BJ (cell line): ENCODE measurements at places on chromosomes 5 and 9.

GRCh38 chr5:135711911-135712310, 122.6 kb upstream of the SLC25A48 start:
- DNase-seq, result no peak

DNA sequence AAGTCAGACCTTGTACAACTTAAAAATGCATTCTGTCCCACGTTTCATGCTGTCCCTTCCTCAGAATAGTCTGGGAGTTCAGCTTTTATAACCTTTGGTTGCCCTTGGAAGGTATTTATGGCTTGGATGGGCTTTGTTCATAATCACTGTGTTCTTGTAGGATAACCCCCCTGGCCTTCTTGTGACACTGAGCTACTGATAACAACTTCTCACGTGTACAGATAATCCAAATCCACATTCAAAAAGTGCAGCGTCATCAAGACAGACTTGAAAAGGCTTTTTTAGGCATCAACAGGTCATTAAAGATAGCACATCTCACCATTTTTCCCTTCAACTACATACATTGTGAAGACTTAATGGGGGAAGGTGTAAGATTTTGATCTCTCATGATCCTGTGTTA, 42.0 kb downstream of the SLC1A3 start:
- no peak for DNase-seq

GRCh38 chr5:58299256-58299655, 160.6 kb downstream of the PLK2 start:
- no peak for DNase-seq

GRCh38 chr9:89122949-89123348, 55.7 kb downstream of the SHC3 start:
- DNase-seq, result peak; percentile 52

GRCh38 chr5:164475339-164475977, 970.0 kb downstream of the MAT2B start:
- DNase-seq, result no peak

DNA sequence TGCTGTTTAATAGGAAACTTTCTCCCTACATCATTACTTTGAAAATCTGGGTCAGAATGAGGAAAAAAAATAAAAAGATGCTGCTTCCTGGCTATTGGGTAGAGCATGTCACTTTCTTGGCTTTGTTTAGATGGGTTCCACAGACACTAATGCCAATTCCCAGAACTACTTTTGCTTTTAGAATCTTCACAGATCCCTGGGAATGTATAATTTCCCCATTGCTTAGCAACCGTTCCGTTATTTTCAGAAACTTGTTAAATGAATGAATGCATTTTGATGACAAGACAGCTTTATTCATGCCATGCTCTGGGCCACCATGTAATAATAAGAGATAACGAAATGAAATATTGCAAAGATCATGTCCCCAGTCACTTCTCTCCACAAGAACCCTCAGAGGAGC, 126.5 kb upstream of the TRPC7 start:
- DNase-seq, result no peak

- DNase-seq, result no peak
Observed at GRCh38 chr9:69030851-69031645, 4.5 kb upstream of the FXN start.

DNA sequence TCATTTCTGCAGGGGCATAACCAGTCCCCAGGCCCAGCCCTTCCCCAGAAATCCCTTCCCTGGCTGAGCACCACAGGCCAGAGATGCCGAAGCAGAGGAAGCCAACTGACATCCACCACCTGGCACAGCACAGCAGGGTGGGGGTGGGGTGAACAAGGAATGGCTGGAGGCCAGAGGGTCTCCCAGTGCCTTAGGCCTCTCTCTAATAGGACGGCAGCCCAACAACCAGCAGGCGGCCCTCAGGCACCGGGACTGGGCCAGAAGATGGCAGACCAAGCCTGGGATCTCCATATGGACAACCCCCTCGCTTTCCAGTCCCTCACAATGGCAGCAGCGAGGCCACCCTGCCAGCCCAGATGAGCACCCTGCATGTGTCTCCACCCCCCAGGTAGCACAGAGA, 13.2 kb downstream of the PDLIM4 start:
- no peak for DNase-seq

DNA sequence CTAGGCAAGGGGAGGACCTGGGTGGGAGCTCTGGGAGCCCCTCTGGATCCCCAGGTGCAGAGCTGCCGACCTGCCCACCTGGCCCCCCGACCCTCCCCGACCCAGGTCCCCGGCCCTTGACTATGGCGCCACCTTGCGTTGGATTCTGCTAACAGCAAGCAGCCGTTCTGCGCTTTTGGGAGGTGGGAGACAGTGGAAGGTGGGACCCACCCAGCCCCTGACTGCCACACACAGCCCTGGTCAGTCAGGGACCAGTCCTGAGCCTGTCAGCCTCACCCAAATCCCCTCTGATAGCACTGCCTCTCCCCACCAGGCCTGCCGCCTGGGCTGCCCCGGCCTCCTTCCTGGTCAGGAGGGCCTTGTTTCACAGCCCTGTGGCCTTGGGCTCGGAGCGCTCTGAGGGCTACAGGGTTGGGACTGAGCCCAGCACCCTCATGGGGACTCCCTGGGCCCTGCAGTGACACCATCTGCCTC, 77.9 kb downstream of the HMCN2 start:
- no peak for DNase-seq

- DNase-seq, result peak; percentile 28
Observed at GRCh38 chr5:97231025-97231636, 48.1 kb upstream of the RIOK2 start.

DNA sequence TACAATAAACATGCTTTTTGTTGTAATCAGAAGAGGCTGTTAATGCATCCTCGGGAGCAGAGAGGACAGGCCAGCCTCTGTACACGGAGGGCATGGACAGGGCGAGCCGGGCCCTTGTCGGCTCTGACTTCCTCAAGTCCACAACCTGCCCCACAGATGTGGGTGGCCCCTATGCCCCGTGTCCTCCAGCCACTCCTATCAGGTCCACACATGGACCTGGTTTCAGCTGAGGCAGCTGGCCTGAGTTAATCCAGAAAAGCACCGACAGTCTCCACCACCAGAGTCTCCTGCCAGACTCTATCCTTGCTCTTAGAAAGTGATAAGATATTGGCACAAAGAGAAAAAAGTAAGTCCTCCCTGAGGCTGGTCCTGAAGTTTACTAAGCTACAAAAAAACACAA, 52.4 kb upstream of the PHYKPL start:
- no peak for DNase-seq

GRCh38 chr9:110809038-110809595, 140.5 kb downstream of the MUSK start:
- DNase-seq, result no peak

DNA sequence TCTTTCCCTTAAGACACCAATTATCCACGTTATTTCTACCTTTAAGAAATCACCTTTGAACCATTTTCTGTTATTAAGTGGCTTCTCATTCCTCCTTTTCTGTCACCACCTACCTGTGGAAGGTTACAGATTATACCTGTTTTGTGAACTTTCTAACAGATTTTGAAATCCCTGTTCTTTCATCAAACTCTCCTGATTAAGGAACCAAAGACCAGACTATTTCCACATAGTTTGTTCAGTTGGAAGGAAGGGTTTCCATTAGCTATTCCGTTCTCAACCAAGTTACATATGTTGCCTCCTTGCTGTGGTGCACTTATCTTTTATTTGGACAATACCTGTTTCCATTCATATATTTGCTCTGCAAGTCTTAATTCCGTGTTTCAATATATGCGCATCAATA, 343.6 kb downstream of the ADGRV1 start:
- no peak for DNase-seq

GRCh38 chr9:98712987-98713386, 4.3 kb upstream of the GABBR2 start:
- no peak for DNase-seq

GRCh38 chr5:80254767-80255430, 949 bp downstream of the SERINC5 start:
- no peak for DNase-seq

DNA sequence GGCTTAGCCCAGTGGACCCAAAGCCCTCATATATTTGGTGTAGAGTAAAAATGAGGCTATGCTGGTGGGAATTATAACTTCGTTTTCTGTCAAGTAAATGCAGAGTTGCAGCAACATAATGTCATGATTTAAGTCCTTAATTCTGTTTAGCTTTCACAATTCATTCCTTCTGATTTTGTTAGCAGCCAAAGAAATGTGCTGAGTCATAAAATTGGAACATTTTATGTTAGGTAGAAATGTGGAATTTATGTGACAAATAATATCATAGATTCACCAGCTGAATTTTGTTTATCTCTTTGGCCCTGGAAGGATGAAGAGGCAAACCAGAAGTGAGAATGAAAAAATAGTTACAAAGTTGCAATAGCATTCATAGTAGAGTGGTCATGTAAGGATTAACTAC, 247.0 kb downstream of the TRPM3 start:
- DNase-seq, result no peak

GRCh38 chr5:143206196-143207053, 197.1 kb downstream of the NR3C1 start:
- no peak for DNase-seq

DNA sequence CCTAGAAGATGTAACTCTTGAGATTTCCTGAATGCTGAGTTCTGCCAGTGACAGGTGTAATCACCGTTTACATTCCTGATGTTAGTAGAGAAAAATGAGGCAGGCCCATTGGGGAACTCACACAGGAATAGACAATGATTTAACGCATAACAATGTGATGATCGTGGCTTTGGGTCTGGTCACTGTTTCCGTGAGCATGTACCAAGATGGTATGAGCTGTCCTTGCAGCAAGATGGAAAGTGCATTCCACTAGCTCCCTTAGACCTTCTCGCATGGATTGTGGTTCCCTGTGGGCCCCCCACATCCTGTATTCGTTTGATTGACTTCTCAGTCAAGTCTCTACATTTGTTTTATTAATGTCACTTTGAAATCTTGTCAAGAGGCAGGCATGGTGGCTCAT, 124.0 kb upstream of the DAP start:
- DNase-seq, result peak; percentile 23

DNA sequence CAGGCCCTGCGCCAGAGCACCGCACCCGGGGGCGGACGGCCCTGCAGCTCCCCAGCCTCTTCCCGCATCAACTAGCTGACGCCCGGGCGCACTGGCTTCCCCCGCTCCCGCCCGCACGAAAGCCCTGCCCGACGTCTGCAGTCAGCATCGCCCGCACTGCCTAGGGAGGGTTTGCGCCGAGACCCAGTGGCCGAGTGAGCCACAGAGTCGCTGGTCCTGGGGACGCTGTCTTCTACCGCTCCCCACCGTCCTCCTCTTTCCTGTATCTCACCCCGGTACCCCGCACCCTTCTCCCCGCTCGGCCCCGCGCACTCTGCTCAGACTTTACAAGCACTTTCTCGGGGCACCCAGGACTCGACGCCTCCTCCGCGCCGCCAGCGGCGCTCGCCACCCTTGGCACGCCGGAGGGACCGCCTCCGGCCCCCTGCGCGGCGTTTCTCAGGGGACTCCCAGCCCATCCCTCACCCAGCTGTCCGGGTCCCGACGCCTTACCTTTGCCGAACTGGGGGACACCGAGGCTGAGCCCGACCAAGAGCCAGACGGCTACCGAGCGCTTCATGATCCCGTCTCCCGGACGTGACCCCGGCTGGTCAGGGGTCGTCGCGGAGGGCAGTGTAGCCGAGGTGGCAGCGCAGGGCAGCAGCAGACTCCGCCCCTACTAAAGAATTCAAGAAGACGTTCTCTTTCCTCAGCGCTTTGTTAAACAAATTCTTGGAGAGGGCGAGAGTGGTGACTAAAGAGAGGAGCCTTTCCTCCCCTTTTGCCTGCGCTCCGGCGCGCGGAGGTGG, 670 bp downstream of the EDIL3 start:
- no peak for DNase-seq

GRCh38 chr9:125999504-125999881, 252.3 kb downstream of the PBX3 start:
- DNase-seq, result no peak

- DNase-seq, result no peak
Observed at GRCh38 chr9:86486891-86487837, 133.0 kb upstream of the TUT7 start.

GRCh38 chr9:123063177-123063598, 29.7 kb downstream of the GPR21 start:
- peak; percentile 65 for DNase-seq

- DNase-seq, result no peak
Observed at GRCh38 chr5:112419164-112419985, at the start of gene EPB41L4A. TSS of gene EPB41L4A (minus strand) at chr5:112419277. CDS start at chr5:112419039, 238 bp downstream.

DNA sequence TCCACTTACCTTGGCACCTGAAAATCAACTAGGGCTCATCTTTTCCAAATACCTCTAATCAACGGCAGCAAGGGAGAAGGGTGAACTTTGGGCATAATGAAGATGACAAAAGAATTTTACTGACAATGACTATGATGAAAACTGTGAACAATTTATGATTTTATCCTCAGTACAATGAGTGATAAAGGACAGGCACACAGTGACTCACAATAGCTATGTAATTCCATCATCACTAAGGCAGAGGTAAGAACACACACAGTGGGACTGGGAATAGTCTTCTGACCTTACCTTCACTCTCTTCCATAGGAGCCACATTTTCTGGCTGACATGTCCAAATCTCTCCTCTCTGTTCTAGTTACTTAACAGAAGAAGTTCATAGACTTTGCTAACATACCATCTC, 26.1 kb upstream of the KCNV2 start:
- DNase-seq, result no peak

- DNase-seq, result no peak
Observed at GRCh38 chr9:80881940-80882339, 807.4 kb downstream of the TLE1 start.

DNA sequence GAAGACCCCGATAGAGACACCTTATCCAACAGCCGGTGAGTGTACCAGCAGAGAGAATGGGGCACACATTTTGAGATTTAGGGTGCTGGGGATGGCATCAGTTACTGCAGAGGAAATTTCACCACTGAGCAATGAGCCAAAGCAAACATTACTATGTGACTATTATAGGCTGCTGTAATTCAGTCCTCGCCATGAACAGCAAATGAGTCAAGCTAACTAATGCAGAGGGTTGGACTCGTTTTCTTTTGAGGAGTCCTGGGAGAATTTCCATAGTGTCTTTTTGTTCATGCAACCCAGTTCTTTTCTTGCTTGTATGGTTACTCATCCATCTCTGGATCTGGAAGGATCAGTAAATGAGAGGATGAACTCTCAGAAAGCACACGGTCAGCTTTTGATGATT, 323.8 kb downstream of the PSAT1 start:
- DNase-seq, result peak; percentile 49

DNA sequence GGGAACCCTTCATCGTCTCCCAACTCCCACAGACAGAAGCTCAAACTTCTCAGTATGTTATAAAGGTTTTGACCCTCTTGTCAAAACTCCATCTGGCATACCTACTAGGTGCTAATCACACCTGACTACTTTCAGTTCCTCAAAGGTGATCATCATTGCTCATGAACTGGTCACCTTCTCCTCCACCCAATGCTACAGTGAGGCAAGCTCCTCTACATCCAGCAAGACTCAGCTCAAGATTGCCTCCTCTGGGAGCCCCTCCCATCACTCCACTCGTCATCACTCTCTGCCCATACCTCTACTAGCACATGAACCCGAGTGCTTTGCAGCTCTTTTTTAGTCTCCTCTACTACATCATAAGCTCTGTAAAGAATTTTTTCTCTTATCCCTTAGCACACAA, 102.4 kb downstream of the LPAR1 start:
- no peak for DNase-seq
